ENCODE measurements at places on chromosomes 7 and 10. TPM values are rescaled to one million over a fixed set of nuclear protein-coding genes. Genes with fewer than 3 reads are reported as not detected.

DNA sequence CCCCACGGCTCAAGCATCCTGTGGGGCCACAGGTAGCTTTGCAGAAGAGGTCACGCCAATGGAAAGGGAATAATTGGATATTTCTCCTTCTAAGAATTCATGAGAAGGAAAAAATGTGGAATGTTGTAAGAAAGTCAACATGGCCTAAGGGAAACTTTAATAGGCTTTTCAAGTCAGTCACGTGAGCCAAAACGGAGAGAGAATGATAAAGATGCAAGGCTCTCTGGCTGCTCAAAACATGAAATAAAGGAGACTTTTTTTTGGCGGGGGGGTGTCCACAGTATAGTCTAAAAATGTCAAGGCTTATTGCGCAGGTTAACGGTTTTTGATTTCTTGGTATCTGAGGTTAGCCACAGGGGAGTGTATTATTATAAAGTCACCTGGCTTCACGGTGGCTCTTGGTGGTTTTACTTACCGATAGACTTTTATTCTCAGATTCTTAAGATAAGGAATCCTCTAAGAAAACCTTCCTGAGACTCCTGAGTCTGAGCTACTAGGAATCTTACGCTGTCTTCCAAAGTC, 148.1 kb downstream of the ARHGAP21 start:
- no peak for DNase-seq

- DNase-seq, result no peak
These were observed 89.6 kb downstream of the FOXL3 start for GRCh38 chr7:379456-380138.

GRCh38 chr10:14146025-14146424, 184.7 kb downstream of the FRMD4A start:
- no peak for DNase-seq

GRCh38 chr7:37037286-37037685, 313.0 kb upstream of the AOAH start:
- no peak for DNase-seq

The NT5C3A gene
- 61.4 TPM for total RNA-seq
